NCI-H1930 (cell line): ENCODE measurements at places on chromosomes 7 and 10.

DNA sequence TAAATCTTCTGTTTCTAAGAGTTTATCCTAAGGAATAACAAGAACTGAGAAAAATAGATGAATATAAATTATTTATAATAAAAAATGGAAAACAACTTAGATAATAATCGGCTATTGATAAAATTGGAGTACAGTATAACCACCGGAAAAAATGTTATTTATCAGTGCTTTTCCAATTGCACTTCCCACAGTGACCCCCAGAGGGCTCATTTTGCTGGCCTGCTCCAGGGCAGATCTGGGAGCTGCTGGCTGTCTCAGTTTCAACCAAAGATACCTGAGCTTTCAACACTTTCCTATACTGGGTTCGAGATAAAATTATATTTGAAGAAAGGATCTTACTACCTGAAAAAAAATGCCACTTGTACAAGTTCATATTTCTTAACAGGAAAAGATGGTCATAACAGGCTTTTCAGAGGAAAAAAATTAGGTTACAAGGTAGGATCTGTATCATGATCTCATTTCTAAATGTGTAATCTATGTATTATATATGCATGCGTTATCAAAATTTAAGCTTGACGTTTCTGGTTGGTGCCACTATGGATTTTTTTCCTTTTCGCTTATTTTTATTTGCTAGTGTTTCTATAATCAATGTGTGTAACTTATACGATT is 165.7 kb downstream of the NPSR1 start:
- no peak for DNase-seq

DNA sequence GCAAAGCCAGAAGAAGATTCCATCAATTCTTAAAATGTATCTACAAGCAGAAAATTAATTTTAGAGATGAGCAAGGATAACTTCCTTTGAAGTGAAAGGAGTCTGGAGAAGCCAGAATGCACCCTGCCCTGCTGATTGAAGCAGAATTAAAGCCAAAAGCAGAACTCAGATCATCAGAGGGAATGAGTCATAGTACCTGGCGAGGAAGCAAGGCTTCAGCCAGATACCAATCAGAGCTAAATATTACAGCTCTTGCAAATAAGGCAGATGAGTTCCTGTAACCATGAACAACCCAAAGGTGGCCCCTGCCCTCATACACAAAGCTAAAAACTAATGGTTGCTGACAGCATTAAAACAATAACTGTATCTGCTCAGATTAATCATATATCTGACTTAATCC is 10.4 kb downstream of the HTR7 start:
- no peak for DNase-seq

- DNase-seq: no peak
Observed at GRCh38 chr10:126597211-126597610, 73.3 kb downstream of the C10orf90 start.

GRCh38 chr10:91856637-91857036 is 52.6 kb downstream of the FGFBP3 start:
- DNase-seq: no peak

DNA sequence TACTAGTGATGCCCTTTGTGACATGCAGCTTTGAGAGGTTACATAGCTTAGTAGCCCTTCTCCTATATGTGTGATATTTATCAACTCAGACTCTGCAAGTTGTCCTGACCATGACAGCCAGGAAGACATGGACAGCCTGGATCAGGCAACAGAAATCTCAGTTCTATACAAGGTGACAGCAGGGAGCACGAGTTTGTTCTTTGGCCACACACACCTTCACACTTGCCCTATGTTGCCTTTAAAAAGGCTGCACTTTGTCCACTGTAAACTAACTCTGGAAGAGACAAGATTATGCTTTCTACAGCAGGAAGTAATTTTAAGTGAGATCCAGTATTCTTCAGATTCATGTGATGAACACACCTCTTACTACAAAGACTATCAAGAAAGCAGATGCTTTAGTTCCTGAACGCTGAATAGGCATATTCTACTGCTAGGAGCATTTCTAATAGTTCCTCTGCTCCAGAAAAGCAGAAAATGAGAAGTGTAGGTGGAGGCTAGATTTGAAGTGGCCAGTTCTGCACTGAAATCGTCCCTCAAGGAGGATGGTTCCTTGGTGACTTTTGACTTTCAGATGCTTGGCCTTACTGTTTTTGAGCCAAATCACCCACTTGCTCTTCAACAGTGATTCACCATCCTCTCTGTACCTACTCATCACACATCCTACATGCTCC is 239.2 kb downstream of the COBL start:
- DNase-seq: no peak
